PC-3 (cell line): ENCODE measurements at places on chromosomes 1 and 21. TPM values are rescaled to one million over a fixed set of nuclear protein-coding genes. Genes with fewer than 3 reads are reported as not detected.
A peak's percentile ranks its signal among the peaks of the same experiment; 100 is the strongest.

GRCh38 chr21:28338701-28339305, 653.9 kb downstream of the LTN1 start:
- no peak for DNase-seq

DNA sequence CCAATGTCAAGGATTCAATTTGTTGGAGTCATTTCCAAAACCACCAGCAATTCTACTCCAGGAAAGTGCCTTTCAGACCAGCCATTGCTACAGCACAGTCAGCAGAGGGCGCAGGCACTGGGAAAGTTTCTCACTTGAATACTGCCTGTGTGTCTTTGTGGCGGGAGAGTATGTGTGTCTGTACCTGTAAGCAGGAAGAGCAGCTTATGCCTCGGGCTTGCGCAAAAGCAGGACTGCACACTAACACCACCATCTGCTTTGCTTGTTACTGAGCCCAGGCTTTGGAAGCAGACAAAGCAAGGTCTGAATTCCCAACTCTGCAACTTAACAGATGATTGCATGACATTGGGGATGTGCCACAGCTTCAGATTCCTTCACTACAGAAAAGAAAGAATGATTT, 7.0 kb upstream of the CTSE start:
- peak; percentile 90 for DNase-seq

VWA5B1 gene
- total RNA-seq, result not detected in 2 replicates

LRRIQ3 gene
- total RNA-seq, result 0.23 and 0.95 TPM in 2 replicates

IVNS1ABP gene
- 21.0 and 30.7 TPM in 2 replicates for total RNA-seq

MYOG gene
- not detected in 2 replicates for total RNA-seq

GRCh38 chr1:239999170-239999569, 92.5 kb upstream of the FMN2 start:
- DNase-seq, result peak; percentile 90
